Spinal cord (tissue), 10 donors: ENCODE measurements at places on chromosomes 7 and 10. TPM values are rescaled to one million over a fixed set of nuclear protein-coding genes. Genes with fewer than 3 reads are reported as not detected.

TBXAS1 gene
- 10.0 TPM for polyA plus RNA-seq

DNA sequence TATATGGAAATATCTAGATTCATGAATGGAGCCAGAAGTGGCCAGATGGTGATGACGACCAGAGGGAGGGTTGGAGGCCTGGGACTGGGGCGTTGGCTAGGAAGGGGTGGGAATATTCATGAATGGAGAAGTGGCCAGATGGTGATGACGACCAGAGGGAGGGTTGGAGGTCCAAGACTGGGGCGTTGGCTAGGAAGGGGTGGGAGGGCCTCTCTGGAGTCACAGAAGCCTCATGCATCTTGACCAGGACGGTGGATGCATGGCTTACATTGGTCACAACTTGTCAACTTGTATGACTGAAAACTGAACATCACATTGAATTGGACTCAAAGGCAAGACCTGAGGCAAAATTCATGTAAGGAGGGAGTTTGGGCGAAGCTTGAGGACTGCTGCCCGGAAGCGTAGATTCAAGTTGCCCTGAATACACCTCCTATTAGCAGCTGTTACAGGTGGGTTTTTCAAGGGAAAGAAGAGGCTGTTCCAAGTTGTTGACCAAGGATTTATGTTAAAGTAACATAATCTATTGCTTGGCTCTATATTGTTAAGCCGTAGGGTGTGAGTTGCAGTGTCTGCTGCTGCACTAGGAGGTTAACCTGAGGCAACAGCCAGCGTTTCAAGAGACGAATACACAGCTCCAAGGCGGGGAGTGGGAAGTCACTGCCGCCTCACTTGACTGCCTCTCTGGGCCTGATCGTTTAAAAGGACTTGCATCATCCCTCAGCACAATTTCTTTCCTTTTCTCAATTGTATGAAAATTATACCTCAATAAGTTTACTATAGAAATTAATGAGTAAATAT is 55.1 kb upstream of the FAM20C start:
- DNase-seq, result no peak

- no peak for DNase-seq
Measured at GRCh38 chr7:74272305-74273038, 16.7 kb upstream of the CLIP2 start.

DNA sequence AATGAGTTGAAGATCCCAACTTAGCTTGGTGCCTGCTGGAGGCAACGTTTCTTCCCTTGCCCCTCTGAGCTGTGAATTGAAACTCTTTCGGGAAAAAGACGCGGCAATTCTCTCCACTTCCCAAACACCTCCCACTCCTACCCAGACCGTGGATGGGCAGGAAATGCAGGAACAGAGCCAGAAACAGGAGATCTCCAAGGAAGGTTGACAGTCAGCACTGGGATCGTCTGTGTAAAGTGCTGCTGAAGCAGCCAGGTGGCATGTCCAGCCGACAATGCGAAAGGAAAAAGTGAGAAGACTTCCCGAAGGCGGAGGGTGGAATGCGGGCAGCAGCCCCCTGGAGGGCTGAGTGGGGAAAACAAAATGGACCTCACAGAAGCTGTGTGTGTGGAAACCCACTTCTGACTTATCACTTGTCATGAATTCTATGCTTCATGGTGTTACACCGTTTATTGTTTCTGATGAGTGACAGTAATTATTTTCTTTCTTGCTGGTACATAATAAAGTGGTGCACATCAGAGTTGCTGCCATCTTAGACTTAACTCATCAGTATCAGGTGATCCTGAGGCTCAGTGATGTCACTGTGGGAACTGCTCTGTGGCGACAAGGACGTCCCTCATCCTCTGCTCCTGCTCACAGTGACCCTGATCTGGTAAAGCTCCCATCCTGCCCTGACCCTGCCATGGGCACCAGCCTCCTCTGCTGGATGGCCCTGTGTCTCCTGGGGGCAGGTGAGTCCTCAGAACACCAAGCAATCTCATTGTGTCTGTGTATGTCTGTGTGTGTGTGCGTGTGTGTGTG is 220.5 kb upstream of the PRSS1 start:
- DNase-seq, result no peak

DNA sequence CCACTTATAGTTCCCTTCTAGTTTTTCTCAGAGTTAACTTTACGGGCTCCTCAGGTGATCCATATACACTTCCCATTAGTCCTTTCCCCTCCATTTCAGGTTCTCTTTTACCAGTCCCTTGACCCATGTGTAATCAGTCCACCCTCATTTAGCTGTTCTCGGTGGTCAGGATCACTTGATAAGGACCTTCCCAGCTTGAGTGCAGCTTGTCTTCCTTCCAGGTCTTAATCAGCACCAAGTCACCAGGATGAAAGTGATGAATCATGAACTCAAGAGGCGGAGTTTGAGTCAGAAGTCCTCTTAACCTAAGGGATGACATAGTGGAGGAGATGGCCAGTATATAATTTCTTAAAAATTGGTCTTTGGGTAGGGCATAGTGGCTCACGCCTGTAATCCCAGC is 63.1 kb upstream of the CNTNAP2 start:
- no peak for DNase-seq

TEX47 gene
- not detected for polyA plus RNA-seq

DNA sequence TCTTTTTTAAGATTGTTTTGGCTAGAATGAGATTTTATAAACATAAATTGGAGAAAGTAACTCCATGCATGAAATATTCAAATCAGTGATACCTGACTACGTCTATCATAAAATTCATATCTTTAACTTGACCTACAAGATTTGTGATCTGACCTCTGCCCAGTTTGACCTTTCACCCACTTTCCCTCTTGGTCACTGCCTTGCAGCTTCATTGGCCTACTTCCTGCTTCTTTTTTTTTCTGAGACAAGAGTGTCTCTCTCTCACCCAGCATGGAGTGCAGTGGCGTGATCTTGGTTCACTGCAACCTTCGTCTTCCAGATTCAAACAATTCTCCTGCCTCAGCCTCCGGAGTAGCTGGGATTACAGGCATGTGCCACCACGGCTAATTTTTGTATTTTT is 28.5 kb downstream of the TPST1 start:
- no peak for DNase-seq

DNA sequence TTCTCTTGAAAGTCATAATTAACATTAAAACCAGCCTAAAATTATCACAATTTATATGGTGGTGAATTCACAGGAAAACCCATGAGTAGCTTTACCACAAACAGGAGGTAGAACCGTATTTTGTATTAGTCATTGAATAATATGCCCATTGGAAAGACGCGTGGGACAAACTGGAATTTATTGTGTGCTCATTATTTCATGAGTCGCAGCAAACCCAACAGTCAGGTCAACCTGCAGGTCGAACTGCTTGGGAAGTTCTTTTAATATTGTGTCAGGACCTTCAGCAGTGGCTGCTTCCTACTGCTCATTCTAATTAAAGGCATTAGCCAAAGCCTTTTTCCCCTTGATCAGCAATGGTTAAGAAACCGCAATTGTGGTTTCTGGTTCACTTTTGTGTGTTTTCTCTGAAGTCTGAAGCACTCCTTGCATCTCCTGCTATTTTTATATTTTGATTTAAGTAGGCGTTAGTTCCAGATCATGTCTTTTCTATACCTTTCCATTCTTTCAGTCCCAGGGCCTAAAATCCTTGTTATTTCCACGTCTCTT is 100.1 kb downstream of the RAB11FIP2 start:
- no peak for DNase-seq

GRCh38 chr7:28192786-28193585 is 12.4 kb upstream of the JAZF1 start:
- DNase-seq, result no peak

AKR1C2 gene
- polyA plus RNA-seq, result 48.9 TPM

DNA sequence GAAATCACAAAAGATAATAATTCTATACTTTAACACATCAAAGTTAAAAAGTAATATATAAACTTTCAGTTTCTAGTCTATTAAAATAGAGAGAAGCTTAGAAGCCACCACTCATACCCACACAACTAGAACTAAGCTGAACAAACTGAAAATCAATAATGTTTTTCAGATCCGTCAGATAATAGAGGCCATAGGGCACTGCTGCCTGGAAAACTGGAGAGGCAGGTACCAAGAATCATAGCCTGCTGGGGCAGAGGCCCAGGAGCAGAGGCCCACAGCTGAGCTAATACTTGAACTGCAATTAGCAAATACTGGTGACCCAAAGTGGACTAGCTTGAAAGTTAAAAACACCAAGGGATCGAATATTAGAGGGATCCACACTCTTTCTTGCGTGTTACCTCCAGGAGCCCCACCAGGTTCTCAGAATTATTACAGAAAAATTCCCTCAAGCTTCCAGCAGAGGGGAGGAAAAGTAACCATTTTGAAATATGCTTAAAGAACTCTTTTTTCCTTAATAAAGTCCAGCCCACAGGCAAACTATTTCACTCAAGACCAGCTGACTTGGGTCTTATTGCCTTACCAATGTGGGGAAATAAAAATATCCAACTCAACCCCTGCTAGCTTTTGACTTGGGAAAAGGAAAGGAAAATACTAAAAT is 774.1 kb upstream of the IGFBP3 start:
- DNase-seq, result no peak

DNA sequence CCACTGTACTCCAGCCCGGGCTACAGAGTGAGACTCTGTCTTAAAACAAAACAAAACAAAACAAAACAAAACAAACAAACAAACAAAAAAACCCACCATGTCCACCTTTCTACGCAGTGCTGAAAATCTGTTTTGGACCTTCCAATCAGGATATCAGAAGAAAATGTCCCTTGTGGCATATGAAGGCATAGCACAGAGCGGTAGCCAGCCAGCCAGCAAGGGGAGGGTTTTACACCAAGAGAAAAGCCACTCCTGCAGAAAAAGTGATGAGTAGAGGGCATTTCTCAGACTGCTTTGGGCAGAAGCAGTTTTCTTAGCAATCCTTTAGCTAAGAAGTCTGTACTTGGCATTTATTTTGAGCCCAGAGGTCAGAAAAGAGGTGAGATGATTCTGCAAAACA is 612.2 kb downstream of the TYW1 start:
- no peak for DNase-seq

GRCh38 chr10:122019414-122019975 is 30.5 kb downstream of the TACC2 start:
- no peak for DNase-seq

GRCh38 chr7:110507832-110508231 is 583.1 kb upstream of the LRRN3 start:
- no peak for DNase-seq

DNA sequence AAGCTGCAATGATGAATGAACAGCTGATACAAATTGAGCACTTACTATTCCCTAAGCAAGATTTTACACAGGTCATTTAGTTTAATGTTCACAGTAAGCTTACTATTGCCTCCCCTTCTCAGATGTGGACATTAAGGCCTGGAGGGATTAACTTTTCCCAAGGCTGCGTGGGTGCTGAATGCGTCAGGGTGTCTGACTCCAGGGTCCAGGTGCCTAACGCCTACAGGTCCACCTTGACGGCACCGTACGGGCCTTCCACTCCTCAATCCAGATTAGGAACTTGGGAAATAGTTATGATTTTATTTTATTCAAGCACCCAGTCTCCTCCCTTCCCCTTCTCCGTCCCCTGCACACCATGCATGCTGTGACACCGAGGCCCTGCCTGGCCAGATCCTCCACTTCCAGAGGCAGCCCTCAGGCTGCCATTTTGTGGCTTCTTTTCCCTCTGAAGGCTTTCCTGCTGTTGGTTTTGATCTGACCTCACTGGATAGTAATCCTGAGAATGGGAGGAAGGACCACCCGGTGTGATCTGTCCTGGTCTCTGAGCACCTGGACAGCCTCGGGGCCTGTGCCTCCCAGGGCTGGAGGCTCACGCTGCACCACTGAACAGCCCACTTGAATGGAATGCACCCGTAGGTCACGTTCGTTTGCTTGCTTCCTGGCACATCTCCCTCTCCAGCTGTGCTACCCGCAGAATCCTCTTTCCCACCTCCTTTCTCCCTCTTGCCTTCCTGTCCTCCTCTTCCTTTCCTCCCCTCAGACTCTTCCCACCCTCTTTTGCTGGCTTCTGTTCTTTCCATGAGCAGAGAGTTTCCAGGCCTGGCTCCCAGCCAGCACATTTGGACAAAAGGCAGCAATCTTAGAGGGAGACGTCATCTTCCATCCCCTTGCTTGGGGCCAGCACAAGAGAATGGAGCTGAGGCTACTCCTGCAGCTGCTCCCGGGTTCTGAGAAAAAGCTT is 14.4 kb downstream of the DENND2A start:
- peak; percentile 82 for DNase-seq

GRCh38 chr7:117808910-117809705 is 64.1 kb downstream of the CTTNBP2 start:
- no peak for DNase-seq

DNA sequence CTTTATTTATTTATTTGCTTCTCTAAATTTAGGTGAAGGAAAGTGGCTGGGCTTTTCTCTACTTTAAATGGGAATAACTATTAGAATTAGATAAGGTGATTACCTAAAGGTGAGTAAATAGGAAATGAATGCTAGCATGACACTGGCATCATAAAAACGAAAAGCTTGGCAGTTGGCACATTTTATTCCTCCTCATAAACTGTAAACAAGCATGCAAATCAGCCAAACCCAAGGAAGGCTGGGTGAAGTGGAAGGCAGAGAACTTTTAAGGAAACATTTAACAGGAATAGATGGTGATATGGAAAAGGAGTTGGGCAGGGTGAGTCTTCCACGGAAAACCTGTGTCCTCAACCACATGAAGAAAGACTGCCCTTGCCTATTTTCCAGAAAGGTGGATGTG is 669.1 kb downstream of the KCNMA1 start:
- DNase-seq, result no peak

GRCh38 chr7:121038717-121039509 is 50.4 kb downstream of the CPED1 start:
- no peak for DNase-seq

GRCh38 chr7:105578496-105578895 is 2.8 kb downstream of the EFCAB10 start:
- no peak for DNase-seq

- DNase-seq, result no peak
Measured at GRCh38 chr10:94524146-94524545, 21.4 kb upstream of the HELLS start.

- peak; percentile 91 for DNase-seq
Measured at GRCh38 chr10:135132-135600, at the start of gene ZMYND11. Gene ZMYND11 (plus strand): TSS chr10:135455. CDS start chr10:180013, 44,558 bp downstream.

GRCh38 chr10:73887294-73888039 is 13.1 kb upstream of the CAMK2G start:
- peak; percentile 80 for DNase-seq

DNA sequence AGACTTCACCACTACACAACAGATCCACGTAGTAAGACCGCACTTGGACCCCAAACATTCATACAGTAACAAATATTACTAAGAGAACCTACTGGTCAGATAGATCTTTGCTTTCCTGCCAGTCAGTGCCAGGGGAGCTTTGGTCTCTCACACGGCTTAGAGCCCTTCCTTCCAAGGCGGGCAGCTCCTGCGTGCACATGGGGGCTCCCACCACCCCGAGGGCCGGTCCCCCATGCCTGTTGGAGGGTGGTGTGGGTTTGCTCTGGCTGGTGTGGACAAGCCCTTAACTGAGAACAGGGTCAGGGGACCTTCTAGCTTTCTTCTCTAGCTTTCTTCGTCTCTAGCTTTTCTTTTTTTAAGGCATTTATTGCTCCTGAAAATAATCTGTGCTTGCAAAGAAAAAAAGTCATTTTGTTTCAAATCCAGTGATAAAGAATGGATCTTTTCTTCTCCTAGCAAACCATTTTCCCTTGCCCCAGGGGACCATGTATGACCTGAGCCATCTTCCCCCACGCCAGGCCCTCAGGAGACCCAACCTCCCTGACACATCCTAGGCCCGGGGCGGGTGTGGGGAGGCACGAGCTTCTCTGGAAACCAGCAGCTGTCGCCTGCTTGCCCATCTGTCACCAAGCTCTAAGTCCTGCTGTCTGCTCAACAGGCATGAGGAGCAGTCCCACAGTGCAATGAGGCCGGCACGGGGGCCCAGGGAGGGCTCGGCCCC is 591.1 kb downstream of the PTPRN2 start:
- no peak for DNase-seq
